ENCODE measurements at places on chromosomes 6 and 20.

DNA sequence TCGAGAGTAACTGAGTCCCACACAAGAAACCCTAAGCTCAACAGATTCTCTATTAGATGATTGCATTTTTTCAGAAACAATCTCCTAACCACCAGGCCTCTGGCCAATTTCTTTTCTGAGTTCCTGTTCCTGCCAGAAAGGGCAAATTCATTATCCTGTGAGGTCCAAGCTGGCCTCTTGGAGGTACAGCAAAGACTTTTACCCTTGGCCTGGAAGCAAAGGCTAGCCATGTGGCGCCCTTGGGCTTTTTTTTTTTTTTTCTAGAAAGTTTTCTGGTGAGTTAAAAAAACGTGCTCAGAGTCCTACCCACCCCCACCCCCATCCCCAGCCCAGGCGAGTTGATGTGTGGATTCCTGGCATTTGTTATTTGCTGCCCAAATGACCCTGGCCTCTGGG lies 59.0 kb upstream of the EEF1A1 start:
- no peak for DNase-seq

GRCh38 chr6:141364694-141365093 lies 768.0 kb upstream of the GJE1 start:
- no peak for DNase-seq

DNA sequence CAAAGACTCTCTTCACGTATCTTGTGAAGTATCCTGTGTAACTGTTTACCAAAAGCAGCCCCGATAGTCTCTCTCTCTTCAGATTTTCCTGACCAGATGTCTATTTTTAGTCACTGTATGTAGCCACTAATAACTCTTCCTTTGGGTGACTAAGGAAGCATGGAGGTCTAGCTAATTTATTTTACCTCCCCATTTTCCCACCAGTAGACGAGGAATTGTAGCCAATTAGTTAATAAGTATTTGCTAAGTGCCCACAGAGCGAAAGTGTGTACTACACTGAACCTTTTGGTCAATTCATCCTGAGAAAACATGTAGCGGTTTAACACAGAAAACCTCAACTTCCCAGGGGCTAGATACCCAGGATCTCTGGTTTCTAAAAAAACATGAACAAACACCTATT lies 180.6 kb downstream of the TBX18 start:
- DNase-seq: no peak

- DNase-seq: peak; percentile 31
Measured at GRCh38 chr6:73610444-73611275, 43.1 kb downstream of the SLC17A5 start.

GRCh38 chr20:34639755-34640222 lies 37.1 kb downstream of the PIGU start:
- DNase-seq: no peak

GRCh38 chr6:81752084-81752920 lies at the start of gene TENT5A:
Gene TENT5A (minus strand): TSS chr6:81752681. CDS start chr6:81752141, 540 bp downstream.
- DNase-seq: peak; percentile 65

DNA sequence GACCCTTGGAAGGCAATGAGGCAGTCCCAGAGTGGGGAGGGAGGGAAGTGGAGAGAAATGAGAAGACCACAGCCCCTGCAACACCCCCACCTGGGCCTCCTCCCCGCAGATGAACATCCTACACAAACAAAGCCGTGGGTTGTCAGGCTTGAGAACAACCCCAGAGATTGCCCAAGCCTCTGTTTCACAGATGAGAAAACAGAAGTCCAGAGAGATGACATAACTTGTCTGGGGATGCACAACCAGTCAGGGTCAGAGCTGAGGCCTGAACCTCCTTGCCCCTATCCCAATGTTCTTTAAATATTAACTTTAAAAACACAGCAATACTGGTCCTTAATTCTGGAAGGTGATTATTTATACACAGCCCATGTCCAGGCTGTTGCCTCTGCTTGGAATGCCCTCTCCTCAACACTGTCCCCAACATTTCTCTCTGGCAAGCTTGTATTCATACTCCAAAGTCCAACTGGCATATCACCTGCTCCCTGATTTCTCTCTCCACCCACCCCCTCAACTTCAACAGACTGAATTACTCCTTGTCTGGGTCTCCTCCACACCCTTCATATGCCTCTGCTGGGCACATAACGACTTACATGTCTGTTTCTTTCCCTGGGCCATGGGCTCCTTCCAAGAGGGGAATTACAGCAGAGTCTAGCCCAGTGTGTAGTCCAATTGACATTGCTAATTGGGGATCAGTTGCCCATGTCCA lies 135.5 kb upstream of the LRFN2 start:
- no peak for DNase-seq

GRCh38 chr20:38167851-38168760 lies 3.0 kb upstream of the TGM2 start:
- no peak for DNase-seq

DNA sequence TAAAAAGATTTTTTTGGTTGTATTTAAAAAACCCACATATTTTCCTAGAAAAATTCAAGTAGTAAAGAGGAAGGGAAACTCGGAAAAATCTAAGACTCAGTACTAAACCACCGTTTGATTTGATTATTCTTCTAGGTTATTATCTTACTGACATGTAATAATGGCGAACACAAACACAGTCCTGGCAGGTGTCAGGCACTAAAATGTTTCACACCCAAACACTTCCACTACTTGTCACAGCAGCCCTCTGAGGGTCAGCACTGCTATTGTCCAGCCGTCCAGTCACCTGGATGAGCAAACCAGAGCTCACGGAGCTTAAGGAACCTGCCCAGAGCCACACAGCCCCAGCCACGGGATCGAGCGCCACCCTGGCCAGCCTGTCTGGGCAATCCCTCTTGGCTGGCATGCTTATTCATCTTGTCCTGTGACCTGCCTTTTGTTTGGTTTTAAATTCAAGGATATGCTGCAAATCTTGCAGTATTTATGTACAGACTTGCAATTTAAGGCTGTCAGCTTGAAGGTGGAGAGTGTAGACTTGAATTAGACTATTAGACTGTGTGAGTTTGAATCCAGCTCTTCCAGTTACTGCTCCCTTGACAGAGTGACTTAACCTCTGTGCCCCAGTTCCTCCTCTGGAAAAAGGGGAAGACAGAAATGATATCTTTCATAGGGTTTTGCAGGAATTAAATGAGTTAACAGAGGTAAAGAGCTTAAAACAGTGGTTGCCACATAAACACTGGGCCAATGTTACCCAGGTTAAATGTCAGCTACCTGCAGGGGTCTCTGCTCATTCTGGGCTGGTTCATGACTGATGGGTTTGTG lies 82.2 kb downstream of the CDYL start:
- no peak for DNase-seq

DNA sequence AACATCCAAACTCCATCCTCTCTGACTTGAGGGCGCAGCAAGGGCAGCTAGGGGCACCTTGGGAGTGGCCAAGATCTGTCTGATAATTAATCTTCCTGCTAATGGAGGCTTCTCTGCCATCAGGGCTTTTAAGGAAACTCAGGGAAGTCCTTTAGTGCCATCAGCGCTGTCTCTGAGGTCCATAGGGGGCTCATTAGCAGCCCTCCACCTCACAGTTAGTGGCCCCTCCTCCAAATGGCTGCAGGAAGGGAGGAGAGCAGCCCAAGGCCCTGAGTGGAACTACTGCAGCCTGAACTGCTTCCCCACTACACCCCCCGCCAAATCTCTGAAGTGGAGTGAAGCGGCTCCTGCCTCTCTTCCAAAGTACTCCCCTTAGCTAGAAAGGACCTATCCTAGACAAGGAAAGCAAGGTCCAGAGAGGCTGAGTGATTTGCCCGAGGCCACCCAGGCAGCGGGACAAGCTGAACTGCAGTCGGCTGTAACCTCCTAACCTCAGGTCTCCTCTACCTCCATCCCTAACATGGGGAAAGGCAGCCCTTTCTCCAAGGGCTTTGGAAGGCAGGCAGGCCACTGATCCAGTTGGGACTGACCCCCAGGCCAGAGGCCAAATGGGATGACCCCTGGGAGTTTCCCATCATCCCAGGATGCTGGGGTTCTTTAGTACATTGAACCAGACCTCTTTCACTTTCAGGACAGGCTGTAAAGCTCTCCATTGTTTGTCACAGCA lies 39.5 kb upstream of the ZFAND3 start:
- DNase-seq: no peak

GRCh38 chr6:43891072-43891870 lies 121.3 kb downstream of the VEGFA start:
- no peak for DNase-seq

- DNase-seq: no peak
Measured at GRCh38 chr20:61134296-61135030, 117.6 kb upstream of the CDH4 start.

- DNase-seq: no peak
Measured at GRCh38 chr20:4041748-4042411, 26.5 kb upstream of the RNF24 start.

- DNase-seq: no peak
Measured at GRCh38 chr6:159062564-159062945, 17.8 kb upstream of the TAGAP start.

GRCh38 chr6:34232901-34233300 lies 3.8 kb upstream of the HMGA1 start:
- no peak for DNase-seq

GRCh38 chr6:92267335-92267734 lies 1152.0 kb downstream of the EPHA7 start:
- DNase-seq: no peak

- no peak for DNase-seq
Measured at GRCh38 chr6:87705070-87705691, 3.1 kb upstream of the AKIRIN2 start.

DNA sequence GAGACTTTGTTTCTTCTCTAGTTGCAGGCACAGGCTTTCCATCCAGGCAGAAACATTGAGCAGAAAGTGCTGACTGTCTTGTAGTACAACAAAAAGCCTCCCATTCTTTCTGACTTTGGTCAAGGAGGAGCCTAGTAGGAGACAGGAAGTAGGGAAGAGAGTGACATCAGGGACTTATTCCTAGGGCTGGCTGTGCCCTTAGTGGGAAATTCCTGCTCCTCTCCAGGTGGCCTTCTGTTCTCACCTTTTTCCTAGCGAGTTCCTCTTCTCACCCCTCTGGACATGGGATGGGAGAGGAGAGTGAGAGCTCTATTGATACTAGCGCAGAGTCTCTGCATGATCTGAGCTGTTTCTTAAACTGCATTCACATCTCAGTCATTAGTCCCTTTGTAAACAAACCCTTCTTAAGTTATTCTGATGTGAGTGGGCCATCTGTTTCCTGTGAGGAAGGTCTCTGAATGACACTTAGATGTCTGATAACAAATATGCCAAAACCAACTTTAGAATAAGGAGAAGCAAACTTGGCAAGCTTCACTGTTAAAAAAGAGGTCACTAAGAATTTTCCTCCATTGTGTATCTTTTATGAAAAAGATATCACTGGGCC lies 455.0 kb downstream of the GJA1 start:
- DNase-seq: no peak

- DNase-seq: no peak
Measured at GRCh38 chr6:14718861-14719260, 527.0 kb upstream of the JARID2 start.

DNA sequence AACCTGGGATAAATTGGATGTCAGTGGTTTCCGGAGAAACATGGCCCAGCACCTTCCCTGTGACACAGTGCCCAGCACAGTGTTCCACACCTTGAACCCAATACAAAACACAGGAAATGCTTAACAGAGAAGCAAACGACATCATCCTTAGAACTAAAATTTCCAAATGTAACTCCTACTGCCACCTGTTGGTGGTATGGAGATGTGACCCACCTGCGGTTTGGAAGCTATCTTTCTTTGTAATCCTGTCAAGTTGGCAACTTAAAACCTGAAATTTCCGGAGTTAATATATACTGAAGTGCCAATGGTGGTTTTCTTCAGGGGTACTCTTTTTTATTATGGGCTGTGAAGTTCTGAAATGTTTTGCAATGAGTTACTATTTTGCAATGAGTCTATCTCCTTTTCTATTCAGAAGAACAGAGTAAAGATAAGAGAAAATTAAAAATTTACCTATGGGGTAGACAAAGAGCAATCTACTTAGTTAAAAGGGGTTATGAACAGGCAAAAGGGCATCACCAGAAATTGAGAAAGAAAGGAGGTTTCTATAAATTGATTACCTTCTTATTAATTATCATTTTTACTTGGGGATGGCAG lies 658.8 kb downstream of the PTPRT start:
- DNase-seq: peak; percentile 4

DNA sequence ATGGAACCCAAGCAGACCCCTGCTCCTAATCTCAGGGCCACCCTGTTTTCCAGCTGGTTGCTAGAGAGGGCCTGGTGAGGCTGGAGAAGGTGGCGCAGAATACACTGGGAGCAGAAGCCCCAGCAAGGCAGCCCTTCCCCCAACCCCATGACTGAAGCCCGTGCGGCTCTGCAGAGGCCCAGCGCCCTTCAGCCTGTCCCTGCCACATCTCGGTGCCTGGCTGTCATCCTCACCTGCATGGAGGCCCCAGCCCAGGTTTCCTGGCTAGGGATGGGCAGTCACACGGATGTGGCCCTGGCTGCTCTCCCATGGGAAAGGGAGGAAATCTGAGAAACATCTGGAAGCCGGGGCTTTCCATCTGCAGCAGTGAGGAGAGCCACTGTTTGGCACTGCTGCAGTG lies 26.1 kb upstream of the VSTM2L start:
- no peak for DNase-seq

DNA sequence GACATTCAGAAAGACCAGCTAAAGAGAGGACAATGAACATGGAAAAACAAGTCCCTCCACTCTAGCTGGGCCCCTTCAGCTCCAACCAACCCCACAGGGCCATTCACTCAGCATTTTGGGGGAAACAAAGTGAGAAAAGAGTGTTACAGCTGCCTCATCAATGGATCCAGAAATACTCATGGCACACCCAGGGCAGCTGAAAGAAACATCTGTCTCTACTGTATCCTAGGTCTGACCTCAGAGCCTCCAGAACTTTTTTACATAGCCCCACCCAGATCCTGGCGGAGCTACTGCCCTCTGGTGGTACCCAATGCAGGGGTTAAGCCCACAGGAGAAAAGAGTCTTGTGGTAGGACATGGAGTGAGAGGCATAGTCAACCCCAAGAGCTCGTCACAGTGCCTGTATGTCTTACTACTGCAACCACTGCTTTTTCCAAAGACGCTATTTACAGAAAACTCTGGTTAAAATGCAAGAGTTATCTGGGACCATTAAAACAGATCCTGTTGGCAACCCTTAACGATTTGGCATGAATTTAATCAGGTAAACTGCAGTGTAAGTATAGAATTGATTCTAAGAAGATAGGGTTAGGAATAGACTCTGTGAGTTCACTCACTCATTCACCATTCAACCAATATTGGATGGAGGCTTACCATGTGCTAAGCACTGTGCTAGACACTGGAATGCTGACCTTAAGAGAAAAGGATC lies 37.4 kb upstream of the FAM83C start:
- no peak for DNase-seq

DNA sequence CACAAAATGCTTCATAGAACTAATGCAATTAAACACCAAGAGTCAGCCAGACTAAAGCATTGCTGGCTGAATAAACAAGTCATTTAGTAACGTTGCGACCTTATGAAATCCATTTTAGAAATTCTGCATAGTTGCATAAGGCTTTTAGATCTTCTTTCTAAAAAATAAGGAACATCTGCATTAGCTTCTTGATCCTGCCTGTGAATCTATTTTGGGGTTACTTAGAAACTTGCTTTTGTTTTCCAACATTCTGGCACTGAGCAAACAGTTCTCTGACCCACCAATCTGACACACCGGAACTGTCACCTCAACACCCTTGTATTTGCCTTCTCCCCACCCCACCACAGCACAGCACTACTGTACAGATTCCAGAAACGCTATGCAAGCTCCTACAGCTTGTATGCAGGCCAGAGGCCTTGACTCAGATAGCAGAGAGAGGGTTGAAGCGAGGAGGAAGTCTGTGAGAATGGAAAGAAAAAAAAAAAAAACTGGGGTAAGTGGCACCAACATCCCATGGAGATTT lies 55.0 kb downstream of the KIF13A start:
- DNase-seq: peak; percentile 57
